ENCODE measurements at places on chromosomes 1 and 21.
A peak's percentile ranks its signal among the peaks of the same experiment; 100 is the strongest.

DNA sequence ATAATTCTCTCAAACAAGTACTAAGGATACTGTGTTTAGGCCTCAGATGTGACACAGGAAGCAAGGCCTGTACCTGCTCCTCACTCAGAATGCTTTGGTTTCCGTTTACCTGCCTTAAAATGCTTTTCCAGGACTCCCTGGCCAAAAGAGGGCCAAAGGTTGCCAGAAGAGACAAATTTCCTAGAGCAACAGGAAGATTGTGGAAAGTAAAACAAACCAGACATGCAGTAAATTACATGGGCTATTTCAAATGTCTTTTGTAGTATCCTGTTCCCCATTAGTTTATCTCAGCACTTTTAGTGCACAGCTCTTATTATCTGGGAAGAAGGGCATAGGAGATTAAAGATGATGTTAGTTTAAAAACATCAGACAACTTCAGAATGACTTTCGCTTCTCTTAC, 280.0 kb downstream of the NFIA start:
- DNase-seq = no peak

DNA sequence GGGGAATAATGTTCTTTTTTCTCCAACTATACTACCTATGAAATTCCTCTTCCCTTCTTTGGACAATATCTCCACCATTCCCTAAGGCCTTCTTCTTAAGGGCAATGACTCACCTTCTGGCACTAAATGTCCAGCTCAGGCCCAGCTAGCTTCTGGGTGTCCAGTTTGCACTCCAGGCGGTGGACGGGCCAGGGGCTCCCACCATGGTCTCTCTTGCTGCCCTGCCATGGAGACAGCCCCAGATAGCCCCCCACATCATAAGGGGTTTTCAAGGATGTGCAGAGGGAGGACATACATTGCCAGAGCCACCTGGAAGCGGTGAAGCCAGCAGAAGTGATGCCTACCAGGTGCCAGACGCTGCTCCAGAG, 43.8 kb downstream of the C1orf198 start:
- DNase-seq = no peak

DNA sequence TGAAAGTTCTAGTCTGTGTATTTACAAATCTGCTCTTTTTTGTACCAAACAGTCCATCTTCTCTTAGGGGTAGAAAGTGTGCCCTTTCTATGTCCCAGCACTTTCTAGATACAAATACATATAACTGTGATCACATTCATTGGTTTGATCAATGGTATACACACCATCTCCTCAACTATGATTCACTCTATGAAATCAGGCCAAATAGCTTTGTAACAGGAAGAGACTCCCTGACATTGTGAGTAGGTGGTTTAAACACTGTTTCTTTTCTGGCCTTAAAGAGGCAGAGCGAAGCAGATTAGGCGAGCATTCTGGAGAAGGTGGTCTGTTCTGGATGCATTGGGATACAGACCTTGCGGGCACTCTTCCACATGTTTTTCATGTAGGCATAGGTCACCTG, 39.3 kb upstream of the EXOSC10 start:
- DNase-seq = no peak

GRCh38 chr1:15249081-15249480, 2.1 kb downstream of the FHAD1 start:
- DNase-seq = peak; percentile 26

DNA sequence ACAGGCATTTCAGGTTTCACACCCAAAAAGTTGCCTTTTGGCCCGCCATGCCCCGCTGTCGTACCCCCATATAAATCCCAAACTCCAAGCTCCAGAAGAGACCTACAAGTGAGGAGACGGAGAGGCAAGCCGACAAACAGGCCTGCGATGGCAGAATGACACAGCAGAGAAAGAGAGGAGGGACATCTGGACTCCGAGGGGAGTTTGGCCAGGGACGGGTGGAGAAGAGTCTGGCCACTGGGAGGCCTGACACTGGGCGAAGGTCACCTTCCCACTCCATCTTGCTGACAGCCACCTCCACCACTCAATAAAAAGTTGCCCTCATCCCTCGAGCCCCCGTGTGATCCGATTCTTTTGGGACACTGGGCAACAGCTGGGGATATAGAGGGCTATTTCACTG, 1.9 kb upstream of the CFH start:
- no peak for DNase-seq

Measured in hepatic stellate cell (primary cell).